ENCODE measurements at places on chromosomes 16 and 17. TPM values are rescaled to one million over a fixed set of nuclear protein-coding genes. Genes with fewer than 3 reads are reported as not detected.

Gene KCNJ2
- 2.4 TPM for polyA plus RNA-seq

Gene MGAT5B
- polyA plus RNA-seq: not detected

Gene TNK1
- polyA plus RNA-seq: 8.4 TPM

Gene SLC9A5
- polyA plus RNA-seq: not detected

Gene NME4
- 39.6 TPM for polyA plus RNA-seq

Gene FBXW10B
- polyA plus RNA-seq: 1.0 TPM

Gene TMEM88
- polyA plus RNA-seq: 11.4 TPM

Gene SKAP1
- polyA plus RNA-seq: 1.8 TPM

Gene CDRT15
- polyA plus RNA-seq: not detected

Gene FOXN1
- polyA plus RNA-seq: 0.60 TPM

Gene ARSG
- under 0.01 TPM for polyA plus RNA-seq

Gene KRT9
- not detected for polyA plus RNA-seq

Gene SMARCD2
- 44.4 TPM for polyA plus RNA-seq

Gene HOXB3
- polyA plus RNA-seq: 16.7 TPM

Gene WSCD1
- polyA plus RNA-seq: 9.5 TPM

Gene CACNG3
- not detected for polyA plus RNA-seq

Gene GLOD4
- polyA plus RNA-seq: 79.3 TPM

Gene CHRNE
- 0.57 TPM for polyA plus RNA-seq

Gene CHMP6
- polyA plus RNA-seq: 36.3 TPM

Gene CCL16
- 0.10 TPM for polyA plus RNA-seq

Gene ARL17A
- polyA plus RNA-seq: 6.1 TPM

Gene ZNF646
- polyA plus RNA-seq: 15.0 TPM

Gene ZNF785
- polyA plus RNA-seq: 0.92 TPM

Gene TP53TG3C
- not detected for polyA plus RNA-seq

Gene SSH2
- polyA plus RNA-seq: 30.6 TPM

Gene CA5A
- polyA plus RNA-seq: not detected

Gene NXN
- polyA plus RNA-seq: 11.5 TPM

Gene DDX5
- 248 TPM for polyA plus RNA-seq

Gene SNX20
- 9.3 TPM for polyA plus RNA-seq

Gene CD300LD
- not detected for polyA plus RNA-seq

Gene NUPR1
- polyA plus RNA-seq: 318 TPM

Gene TP53TG3
- not detected for polyA plus RNA-seq

Gene G6PC1
- not detected for polyA plus RNA-seq

Gene CLDN7
- polyA plus RNA-seq: 181 TPM

Gene BCAS3
- 6.9 TPM for polyA plus RNA-seq

Gene CRYM
- polyA plus RNA-seq: 19.8 TPM

Gene DNAAF8
- 0.73 TPM for polyA plus RNA-seq

Measured in sigmoid colon (tissue), 7 donors.